ENCODE measurements at places on chromosomes 16 and 17. TPM values are rescaled to one million over a fixed set of nuclear protein-coding genes. Genes with fewer than 3 reads are reported as not detected.

Gene KRTAP9-2
- not detected for total RNA-seq

Gene PITPNM3
- 0.70 TPM for total RNA-seq

Gene CTNS
- 8.9 TPM for total RNA-seq

Gene NPB
- 0.24 TPM for total RNA-seq

Gene GOT2
- 648 TPM for total RNA-seq

Gene DNAH17
- total RNA-seq, result not detected

Gene TEX19
- total RNA-seq, result not detected

Gene TP53TG3F
- not detected for total RNA-seq

Gene WNT9B
- total RNA-seq, result 0.25 TPM

Gene OTOP2
- total RNA-seq, result not detected

Gene APOBR
- 0.60 TPM for total RNA-seq

Gene GP1BA
- not detected for total RNA-seq

Gene TBKBP1
- total RNA-seq, result 14.4 TPM

Gene LCAT
- 14.4 TPM for total RNA-seq

Gene GPRC5B
- total RNA-seq, result 68.5 TPM

Gene HS3ST6
- total RNA-seq, result not detected

Gene C16orf92
- total RNA-seq, result not detected

Gene SLC39A11
- total RNA-seq, result 11.3 TPM

Gene PRSS27
- not detected for total RNA-seq

Gene SPNS2
- total RNA-seq, result 10.7 TPM
